ENCODE measurements at places on chromosomes 7 and 10. TPM values are rescaled to one million over a fixed set of nuclear protein-coding genes. Genes with fewer than 3 reads are reported as not detected.

DNA sequence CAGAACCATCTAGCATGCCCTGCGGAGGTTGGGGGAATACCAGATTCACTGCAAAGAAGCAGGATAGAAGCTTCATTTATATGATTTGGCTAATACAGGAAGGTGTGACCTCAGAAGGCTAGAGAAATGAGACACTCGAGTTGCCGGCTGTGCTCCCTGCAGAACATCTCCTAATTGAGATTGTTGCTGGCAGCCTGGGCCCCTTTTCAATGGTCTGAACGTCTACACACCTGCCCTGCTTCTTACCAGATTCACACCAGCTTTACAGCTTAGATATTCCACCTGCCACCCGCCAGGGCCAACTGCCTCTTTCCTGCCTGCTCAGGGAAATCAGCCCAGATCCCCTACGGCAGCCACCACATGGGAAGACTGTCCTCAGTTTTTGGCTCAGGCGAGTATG is 475.3 kb upstream of the AUTS2 start:
- H3K4me1 ChIP-seq, result no peaks in the 10 kb centered on the region
- DNase-seq, result no peak
- H3K27me3 ChIP-seq, result no peaks in the 10 kb centered on the region
- no peak overlapping the region for H3K27ac ChIP-seq
- H3K36me3 ChIP-seq, result no peaks in the 10 kb centered on the region

DNA sequence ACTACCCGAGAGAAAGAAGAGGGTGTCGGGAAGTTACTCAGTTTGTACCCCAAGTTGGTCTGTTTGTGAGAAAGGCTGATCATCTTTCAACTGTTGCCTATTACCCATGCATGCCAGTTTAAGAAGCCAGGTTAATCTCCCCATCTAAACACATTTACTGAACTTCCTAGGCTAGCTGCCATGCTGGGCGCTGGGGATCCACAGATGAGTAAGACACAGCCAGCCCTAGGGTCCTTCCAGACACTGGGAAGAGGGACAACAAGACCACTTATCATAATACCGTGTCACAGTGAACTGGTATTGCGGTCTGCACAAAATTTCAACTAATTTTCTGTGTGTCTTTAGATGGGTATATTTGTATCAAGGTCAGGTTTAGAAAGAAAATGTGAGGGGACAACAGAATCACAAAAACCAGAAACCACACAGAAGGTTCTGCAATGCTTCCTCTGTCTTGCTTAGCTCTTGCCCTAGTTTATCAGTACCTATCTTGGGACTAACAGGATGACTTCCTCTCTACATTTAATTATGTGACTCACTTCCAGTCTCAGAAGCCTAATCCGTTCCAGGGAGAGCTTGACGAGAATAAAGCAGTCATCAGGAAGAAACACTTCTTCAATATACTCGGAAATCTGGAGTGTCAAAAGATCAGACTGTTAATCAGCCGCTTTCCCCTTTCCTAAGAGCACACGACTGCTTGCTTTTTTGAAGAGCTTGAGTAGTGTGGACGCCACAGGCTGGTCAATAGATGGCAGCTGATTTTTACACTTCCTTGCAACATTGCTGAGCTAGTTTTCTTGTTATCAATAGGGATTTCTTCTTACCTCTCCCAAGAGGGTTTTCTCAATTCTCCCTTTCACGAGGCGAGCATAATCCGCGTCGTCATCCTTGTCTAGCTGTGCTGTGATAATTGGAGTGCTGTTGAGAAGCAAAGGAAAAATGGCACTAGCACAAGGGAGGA is 45.7 kb downstream of the POLR3A start:
- peaks cover 37% of the 10 kb centered on the region for H3K36me3 ChIP-seq
- H3K27ac ChIP-seq, result no peak overlapping the region
- no peaks in the 10 kb centered on the region for H3K27me3 ChIP-seq
- no peak for DNase-seq

HDAC9 gene
- 0.92 TPM for total RNA-seq

DNA sequence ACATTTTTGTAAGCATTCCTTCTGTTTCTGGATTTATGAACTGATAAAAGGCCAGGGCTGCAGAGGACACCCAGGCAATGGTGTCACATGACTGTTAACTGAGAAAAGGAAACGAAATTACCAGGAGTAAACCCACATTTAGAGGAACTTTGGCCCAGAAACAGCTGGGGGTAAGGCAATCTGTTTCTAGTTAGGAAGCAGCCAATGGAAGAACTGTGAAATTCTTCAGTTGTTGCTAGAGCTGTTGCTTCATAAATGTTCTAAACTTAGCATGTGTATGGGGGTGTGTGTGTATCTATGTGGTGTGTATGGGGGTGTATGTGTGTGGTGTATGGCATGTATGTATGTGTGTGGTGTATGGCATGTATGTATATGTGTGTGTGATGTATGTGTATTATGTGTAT is 11.8 kb upstream of the PDCD4 start:
- no peaks in the 10 kb centered on the region for H3K36me3 ChIP-seq
- no peak for DNase-seq
- peak overlapping the region; percentile 98 for H3K27ac ChIP-seq
- no peaks in the 10 kb centered on the region for H3K27me3 ChIP-seq
- peaks cover 72% of the 10 kb centered on the region for H3K4me1 ChIP-seq
- H3K4me3 ChIP-seq, result no peak overlapping the region

DNA sequence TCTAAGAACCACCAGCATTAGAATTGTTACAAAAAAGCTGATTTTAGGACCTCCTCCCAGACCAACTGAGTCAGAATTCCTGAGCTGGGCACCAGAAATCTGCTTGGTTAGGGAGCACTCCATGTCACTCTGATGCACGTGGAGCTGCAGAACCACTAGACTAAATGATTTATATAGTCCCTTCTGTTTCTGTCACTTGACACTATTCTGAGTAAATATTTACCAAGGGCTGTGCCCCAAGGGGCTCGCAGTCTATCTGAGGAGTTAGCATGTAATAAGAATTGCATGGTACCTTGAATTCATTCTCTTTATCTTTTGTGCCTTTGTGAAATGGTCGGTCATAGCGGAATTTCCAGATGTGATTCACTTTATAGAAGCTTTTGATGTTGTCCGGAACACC is 196.0 kb upstream of the IMMP2L start:
- H3K36me3 ChIP-seq, result no peaks in the 10 kb centered on the region
- DNase-seq, result no peak
- H3K27ac ChIP-seq, result no peak overlapping the region

- no peak for DNase-seq
- no peaks in the 10 kb centered on the region for H3K27me3 ChIP-seq
- no peaks in the 10 kb centered on the region for H3K36me3 ChIP-seq
- no peaks in the 10 kb centered on the region for H3K4me1 ChIP-seq
- H3K4me3 ChIP-seq, result no peak overlapping the region
Measured at GRCh38 chr10:126294451-126294850, 93.8 kb downstream of the ADAM12 start.

CYP3A7 gene
- not detected for total RNA-seq

DNA sequence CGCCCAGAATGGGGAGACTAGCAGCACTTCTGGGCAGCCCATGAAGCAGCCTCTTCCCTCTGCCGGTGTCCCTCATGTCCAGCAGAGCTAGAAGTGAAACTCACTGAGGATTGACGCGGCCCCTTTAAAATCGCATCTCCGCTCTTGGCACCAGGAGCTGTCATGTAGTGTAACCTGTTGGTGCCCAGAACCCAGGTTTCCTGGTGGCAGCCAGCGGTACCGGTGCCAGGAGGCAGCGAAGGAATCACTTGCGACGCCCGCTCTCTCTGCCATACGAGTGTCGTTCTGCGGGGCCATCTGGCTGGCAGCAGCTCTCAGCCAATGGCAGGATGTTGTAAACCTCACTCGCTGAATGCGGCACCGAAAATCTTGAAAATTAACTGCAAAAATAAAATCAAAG is 82.7 kb downstream of the CUX1 start:
- no peak overlapping the region for H3K4me3 ChIP-seq
- H3K36me3 ChIP-seq, result no peaks in the 10 kb centered on the region
- no peaks in the 10 kb centered on the region for H3K4me1 ChIP-seq
- no peak for DNase-seq
- no peak overlapping the region for H3K27ac ChIP-seq

RBP3 gene
- total RNA-seq, result not detected

DNA sequence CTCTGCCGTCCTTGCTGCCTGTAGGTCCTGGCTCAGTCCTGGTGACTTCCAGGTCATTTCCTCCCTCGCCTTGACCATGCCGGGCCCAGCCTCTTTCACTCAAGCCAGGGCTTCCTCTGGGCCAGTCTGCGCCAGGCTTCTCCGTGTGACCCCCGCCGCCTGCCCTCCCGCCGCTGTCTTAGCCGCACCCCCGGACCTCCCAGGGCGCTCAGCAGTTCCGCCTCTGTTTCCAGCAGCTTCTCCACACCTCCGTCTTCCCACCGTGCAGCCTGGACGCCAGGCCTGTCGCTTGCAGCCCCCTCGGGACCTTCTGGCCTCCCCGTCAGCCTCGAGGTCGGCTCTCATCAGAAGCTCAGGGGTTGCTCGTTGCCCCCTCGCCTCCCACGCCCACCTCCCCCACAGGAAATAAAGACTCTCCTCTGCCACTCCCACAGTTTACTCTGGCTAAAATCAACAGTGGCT is 123.0 kb upstream of the FZD8 start:
- no peak overlapping the region for H3K4me3 ChIP-seq
- H3K27ac ChIP-seq, result no peak overlapping the region
- DNase-seq, result no peak

DNA sequence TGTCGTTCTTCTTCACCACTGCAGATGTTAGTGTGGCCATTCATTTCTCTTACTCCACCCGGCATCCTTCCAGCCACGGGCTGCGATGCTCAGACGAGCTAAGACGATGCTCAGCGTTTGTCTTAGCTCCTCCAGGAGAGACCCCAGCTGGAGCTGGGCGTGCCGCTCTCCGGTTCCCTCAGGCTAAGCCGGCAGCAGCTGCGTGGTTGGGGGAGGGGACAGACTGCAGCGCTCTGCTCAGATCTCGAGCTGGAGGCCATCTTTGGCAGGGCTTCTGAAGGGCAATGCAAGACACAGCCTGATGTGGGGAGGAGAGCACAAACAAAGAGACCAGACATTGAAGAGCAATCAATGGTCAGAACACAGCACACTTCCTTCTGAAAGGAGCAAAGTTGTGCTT is 4.8 kb downstream of the INA start:
- H3K4me3 ChIP-seq, result no peak overlapping the region
- no peak overlapping the region for H3K27ac ChIP-seq
- H3K27me3 ChIP-seq, result no peaks in the 10 kb centered on the region
- no peak for DNase-seq

DNA sequence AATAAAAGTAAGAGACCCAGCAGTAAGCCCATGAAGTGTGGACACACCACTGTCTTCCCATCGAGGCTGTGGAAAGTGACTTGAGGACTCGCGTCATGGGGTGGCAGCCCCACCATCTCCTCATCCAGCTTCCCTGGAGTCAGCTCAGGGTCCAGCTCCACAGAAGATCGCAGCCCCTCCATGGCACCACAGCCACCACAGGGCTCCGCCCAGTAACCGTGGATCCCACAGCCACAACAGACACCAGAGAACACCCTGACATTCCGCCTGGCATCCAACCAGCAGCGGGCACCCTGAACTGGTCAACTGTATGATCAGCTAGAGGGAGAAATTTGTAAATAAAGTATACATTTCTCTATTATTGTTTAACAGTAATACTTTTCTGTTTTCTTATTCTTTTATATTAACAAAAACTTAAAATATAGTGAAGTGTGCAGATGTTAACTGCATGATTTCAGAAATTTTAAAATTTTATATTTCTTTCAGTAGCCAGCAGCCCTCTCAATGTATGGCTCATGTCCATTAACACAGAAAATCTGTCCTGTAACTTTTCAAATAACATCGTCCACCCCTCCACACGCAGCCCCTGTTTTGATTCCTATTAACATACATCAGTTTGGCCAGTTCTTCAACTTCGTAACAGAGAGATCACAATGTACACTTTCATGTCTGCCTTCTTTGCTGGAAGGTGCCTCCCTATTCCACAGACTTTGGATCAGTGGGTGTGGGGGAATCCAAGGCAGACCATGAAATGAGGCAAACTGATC is 69.7 kb downstream of the ITGB1 start:
- no peaks in the 10 kb centered on the region for H3K4me1 ChIP-seq
- H3K4me3 ChIP-seq, result no peak overlapping the region
- DNase-seq, result no peak
- H3K27me3 ChIP-seq, result no peaks in the 10 kb centered on the region
- no peaks in the 10 kb centered on the region for H3K36me3 ChIP-seq
- no peak overlapping the region for H3K27ac ChIP-seq

ADO gene
- 26.7 TPM for total RNA-seq

GRCh38 chr10:116819999-116820677 is 29.2 kb upstream of the ENO4 start:
- no peaks in the 10 kb centered on the region for H3K36me3 ChIP-seq
- H3K27me3 ChIP-seq, result no peaks in the 10 kb centered on the region
- DNase-seq, result no peak
- no peaks in the 10 kb centered on the region for H3K4me1 ChIP-seq

DNA sequence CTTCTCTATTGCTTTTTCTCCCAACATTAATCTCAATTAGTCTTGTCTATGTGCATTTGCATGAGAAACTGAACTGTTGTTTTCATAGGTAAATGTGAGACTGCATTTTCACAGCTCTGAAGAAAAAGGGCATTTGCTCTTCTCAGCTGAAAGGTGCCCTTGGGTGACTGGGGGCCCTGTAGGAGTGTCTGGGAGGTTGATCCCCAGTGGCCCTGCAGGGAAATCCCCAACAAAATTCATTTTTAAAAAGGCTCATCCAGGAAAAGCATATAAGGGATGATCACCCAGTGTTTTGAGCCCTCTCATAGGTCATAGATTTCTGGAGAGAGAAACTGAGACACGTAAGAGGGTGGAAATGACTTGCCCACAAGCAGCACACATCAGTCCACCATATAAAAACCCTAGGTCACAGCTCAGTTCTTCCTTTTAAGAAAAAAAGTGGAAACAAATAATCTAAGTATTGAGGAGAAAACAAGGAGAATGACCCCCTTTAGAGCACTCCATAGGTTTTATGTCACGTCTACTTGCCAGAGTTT is 190.3 kb upstream of the AHR start:
- no peak for DNase-seq
- H3K4me3 ChIP-seq, result no peak overlapping the region
- H3K36me3 ChIP-seq, result no peaks in the 10 kb centered on the region
- H3K27me3 ChIP-seq, result no peaks in the 10 kb centered on the region

DNA sequence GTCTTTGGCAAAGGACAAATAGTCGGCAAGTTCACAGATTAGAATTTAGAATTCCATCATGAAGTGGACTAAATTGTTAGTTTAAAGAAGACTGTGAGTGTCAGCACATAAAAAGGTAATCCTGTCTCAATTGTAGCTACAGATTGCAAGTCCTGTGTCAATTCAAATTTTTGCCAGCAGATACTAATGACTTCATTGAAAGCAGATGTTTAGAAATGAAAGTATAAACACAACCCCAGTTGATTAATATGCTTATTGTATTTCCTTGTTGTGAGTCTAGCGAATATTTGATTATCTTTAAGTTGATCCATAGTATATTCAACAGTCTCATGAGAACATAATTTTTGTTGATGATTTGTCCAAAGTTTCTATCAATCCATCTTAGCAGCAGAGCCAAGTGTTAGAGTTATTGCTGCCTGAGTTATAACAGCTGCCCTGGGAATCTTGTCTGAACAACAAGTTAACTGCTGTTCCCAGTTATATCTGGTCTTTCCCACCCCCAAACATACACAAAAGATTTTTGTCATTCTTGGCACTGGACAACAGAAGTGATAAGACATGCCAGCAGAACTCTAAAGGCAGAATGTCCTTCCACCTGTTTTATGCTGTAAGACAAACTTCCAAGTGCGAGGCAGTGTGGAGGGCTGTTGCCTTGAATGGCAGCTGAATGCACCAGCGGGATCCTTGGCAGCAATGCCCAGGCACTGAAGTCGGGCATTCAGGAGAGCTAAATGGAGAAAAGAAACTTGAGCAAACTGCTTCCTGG is 21.3 kb upstream of the HERPUD2 start:
- H3K36me3 ChIP-seq, result no peaks in the 10 kb centered on the region
- H3K27ac ChIP-seq, result no peak overlapping the region
- peaks cover 7% of the 10 kb centered on the region for H3K4me1 ChIP-seq
- H3K4me3 ChIP-seq, result no peak overlapping the region
- H3K27me3 ChIP-seq, result no peaks in the 10 kb centered on the region

All from GM12878 (cell line).